ENCODE measurements at places on chromosomes 6 and 20.
A peak's percentile ranks its signal among the peaks of the same experiment; 100 is the strongest.

- DNase-seq: no peak
Measured at GRCh38 chr20:36454698-36455427, 86.5 kb upstream of the MYL9 start.

- no peak for DNase-seq
Measured at GRCh38 chr6:16311763-16312162, 73.4 kb downstream of the GMPR start.

GRCh38 chr20:50513169-50514034, 3.2 kb downstream of the PTPN1 start:
- peak; percentile 37 for DNase-seq

GRCh38 chr6:63764318-63764916, 128.8 kb downstream of the PHF3 start:
- DNase-seq: peak; percentile 51

GRCh38 chr6:113732384-113732966, 124.7 kb upstream of the MARCKS start:
- DNase-seq: no peak

- peak; percentile 19 for DNase-seq
Measured at GRCh38 chr20:3276680-3277015, 37.7 kb upstream of the SLC4A11 start.

DNA sequence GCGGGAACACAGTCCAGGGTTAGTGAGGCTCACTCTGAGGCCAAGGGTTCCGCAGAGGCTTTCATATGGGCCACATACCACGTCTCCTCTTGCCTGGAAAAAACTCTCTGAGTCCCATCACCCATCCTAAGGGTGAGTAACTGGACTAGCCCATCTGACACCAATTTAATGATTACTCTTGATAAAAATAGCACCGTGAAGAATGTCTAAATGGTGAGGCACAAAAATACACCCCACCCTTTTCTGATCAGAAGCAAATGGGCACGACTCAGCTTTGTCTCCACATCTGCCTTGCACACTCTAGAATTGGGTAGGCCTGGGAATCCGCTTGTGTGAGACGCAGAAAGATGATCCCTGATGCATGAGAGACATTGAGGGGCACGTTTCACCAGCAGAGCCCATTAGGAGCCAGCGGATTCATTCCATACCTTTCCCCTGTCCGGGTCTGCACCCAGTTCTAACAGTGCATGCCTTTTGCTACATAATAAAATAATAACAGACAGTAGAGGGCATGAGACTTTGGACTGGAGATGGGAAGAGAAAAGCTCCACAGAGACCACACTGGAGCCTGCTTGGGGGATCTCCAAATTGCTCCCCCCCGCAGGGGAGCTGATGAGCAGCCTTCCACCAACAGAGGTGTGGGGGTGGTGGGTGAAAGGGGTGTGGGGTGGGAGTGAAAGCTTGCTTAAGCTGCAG, 110.0 kb upstream of the KCNK16 start:
- DNase-seq: no peak

DNA sequence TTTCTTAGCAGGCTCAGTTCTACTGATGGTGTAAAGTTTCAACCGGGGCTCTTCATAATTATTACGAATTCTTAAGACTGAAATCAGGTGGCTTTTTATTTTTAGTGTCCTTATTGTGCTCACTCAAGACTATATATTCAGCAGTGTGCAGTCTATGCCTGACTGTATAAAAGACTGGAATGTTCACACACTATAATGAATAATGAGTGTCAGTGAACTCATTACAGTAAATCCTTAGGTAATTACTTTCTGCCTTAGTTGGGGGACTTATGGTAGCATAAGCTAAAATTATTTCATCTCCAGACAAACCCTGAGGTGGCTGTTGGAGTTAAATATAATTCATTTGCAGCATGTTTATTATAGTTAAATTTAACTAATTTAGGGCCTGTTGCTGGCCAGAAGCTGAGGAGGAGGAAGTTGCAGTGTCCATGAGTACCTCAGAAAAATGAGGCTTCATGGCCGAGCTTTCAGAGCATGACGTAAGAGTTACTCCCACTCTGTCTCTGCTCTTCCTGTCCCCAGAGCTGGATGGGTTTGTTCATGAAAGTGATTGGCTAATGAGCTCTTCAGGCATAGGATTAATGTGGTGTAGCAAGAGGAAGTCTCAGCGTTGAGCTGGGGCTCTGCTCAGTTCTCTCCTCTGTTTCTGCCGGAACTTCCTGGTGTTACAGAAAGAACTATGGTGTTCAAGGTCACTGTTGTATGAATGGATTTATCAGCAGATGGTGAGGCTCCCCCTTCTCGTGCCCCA, 335.7 kb downstream of the NRN1 start:
- DNase-seq: peak; percentile 7

GRCh38 chr20:54284928-54285704, 77.2 kb downstream of the PFDN4 start:
- peak; percentile 70 for DNase-seq

GRCh38 chr6:80331974-80332373, 225.5 kb downstream of the BCKDHB start:
- DNase-seq: no peak

- DNase-seq: no peak
Measured at GRCh38 chr6:85975957-85976356, 333.3 kb upstream of the SYNCRIP start.

DNA sequence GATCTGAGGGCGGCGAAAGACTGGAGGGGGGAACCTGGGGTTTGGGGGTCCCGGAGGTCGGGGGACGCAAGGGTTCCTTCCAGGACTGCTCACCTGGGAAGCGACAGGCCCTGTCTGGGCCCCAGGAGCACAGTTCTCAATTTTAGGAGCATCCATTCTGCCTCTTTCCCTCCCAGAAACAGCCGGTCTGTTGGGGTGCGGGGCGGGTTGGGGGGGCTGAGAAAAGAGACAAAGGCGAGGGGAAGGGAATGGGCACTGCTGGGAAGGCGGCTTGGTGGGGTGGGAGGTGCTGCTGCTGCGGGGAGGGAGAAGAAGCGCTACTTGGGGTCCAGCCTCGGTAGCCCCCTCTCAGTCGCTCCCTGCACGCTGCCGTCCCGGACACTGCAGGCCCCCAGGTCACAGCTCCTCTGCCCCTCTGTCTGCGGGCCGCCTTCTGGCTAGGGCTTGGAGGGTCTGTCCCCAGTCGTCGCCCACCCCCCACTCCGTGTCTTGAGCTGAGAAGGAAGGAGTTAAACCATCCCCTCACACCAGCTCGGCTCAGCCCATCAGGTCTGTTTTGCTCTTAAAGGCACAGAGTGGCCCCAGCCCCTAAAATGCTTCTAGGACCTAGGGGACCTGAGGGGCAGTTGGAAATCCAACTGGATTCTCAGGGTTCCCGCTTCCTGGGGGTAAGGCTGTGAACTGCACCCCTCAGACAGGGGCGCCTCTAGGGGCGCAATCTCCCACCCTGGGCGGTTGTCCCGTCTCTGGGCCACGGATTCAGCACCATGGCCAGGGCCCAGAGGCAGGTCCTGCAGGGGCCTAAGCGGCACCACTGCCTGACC, 690 bp downstream of the GDAP1L1 start:
- peak; percentile 21 for DNase-seq

DNA sequence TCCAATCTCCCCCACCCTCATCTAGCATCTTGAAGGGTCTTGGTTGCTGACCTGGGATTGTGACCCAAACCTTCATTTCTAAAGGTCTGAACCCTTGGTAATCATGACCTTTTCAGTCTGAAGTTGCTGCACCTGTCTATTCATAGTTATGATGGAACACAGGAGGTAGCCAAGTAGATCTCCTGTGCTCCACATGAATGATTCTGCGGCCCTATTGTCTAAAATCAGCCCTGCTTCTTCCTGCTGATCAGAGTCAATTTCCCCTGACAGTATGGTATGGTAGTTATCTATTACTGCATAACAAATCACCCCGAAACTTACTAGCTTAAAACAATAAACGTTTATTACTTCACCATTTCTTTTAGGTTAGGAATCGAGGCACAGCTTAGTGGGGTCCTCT, 9.0 kb downstream of the OR2B6 start:
- no peak for DNase-seq

- no peak for DNase-seq
Measured at GRCh38 chr20:61414455-61414991, 162.5 kb downstream of the CDH4 start.

GRCh38 chr20:41352106-41352505, 11.5 kb downstream of the LPIN3 start:
- no peak for DNase-seq

DNA sequence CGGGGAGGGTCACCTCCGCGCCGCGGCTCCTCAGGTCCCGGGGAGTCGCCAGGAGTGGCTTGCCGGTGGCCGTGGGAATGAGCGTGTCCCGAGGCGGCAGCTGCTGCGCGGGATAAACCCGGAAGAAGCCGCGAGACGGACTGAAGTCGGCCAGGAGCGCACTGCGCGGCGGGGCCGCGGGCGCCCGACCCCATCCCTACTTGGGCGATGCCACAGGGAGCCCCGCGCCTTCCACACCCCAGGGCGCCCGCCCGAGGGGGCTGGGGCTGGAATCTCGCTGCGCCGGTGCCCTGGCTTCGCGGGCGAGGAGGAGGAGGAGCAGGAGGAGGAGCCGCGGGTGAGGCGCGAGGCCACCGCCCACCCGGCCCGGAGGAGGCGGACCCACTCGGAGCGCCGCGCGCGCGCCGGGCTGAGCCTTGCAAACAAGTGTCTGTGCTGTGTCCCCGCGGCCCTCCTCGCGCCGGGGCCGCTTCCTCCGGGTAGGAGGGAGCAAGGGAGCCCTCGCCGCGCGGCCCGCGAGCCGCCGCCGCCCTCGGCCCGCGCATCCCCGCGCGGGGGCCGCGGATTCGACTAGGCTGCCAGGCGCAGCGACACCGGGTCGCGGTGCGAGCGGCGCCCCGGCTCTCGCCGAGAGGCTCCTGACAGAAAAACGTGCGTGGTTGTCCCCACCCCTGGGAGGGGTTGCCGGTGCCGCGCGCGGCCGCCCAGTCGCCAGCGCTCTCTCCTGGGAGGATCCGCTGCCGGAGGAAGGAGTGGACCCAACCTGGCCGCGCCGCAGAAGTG, at the start of gene ZDHHC14:
ZDHHC14 (plus strand) TSS at position 412 of the 783 bp plus-strand sequence.
- peak; percentile 93 for DNase-seq

DNA sequence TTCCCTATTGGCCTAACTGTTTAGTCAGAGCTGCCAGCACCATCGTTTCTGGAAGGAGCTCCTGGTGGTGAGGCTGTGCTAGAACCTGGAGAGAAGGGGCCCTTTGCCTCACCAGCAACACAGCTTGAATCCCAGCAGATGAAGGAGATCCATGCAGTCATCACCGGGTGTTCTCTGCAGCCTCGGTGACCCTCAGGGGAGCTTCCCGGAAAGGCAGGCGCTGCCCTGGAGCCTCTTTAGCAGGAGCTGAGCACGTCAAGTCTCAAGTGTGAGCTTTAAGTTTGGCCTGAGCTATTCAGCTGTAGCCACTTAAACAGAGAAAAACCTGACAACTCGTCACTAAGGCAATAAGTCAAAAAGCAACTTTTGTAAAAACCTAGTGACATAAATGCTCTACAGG, 181.2 kb upstream of the FOXQ1 start:
- DNase-seq: no peak

DNA sequence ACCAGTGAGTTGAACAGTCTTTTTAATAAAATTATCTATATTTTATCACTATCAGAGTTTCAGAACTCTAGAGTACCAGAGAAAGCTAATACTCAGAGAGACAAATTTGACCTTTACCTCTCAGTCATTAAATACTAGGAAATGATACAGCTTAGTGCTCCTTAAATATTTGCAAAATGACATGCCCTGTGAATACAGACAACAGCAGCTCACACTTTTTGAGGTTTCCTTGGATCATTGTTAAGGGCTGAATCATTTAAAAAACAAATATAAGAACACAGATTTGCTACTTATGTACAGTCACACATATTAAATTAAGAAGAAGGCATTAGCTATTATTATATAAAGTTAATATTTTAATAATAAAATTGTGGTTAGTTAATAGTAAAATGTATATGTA, 1158.7 kb upstream of the EYS start:
- DNase-seq: no peak

GRCh38 chr6:26156850-26157250, 69.6 kb downstream of the HFE start:
- no peak for DNase-seq

- no peak for DNase-seq
Measured at GRCh38 chr6:142271476-142271875, 30.3 kb upstream of the ADGRG6 start.

- DNase-seq: no peak
Measured at GRCh38 chr6:166341977-166342348, 382 bp downstream of the SFT2D1 start.

- peak; percentile 84 for DNase-seq
Measured at GRCh38 chr20:62500237-62500864, 24.6 kb upstream of the GATA5 start.

- no peak for DNase-seq
Measured at GRCh38 chr6:13250703-13251102, 77.6 kb downstream of the TBC1D7 start.

- DNase-seq: no peak
Measured at GRCh38 chr6:136547336-136547735, 2.9 kb downstream of the MAP7 start.

- DNase-seq: no peak
Measured at GRCh38 chr6:28105245-28105639, 19.2 kb upstream of the ZSCAN16 start.

GRCh38 chr20:610130-611046, at the start of gene TCF15:
Gene TCF15 (minus strand): TSS chr20:610309. CDS start chr20:610237, 72 bp downstream.
- DNase-seq: peak; percentile 20

GRCh38 chr6:72458521-72458920, 163.3 kb upstream of the KCNQ5 start:
- DNase-seq: no peak

DNA sequence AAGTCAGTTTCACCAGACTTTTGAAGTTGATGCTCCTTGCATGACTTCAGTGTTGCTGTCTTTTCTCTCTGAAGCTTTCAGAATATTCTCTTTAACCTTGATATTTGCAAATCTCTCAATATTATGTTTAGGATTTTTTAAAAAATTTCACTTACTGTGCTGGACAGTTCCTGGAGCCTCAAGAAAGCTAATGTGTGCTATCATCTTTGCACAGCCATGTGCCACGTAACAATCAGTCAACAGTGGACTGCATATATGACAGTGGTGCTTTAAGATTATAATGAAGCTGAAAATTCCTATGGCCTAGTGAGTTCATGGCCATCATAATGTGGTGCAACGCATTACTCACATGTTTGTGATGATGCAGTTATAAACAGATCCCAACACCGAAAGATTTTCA, 59.1 kb upstream of the OGFRL1 start:
- no peak for DNase-seq

- no peak for DNase-seq
Measured at GRCh38 chr6:144989319-144990107, 704.4 kb downstream of the UTRN start.

Measured in activated CD4-positive, alpha-beta T cell treated with anti-CD3 and anti-CD28 coated beads, Interleukin-2, Interleukin-6, amounts not matched to agents 100 ng/mL and 50 ng/mL, durations not matched to agents 16 hours and 8 hours (primary cell).